ENCODE measurements at places on chromosomes 3 and 15.

- no peak for DNase-seq
Observed at GRCh38 chr15:59180945-59181600, 25.6 kb upstream of the LDHAL6B start.

DNA sequence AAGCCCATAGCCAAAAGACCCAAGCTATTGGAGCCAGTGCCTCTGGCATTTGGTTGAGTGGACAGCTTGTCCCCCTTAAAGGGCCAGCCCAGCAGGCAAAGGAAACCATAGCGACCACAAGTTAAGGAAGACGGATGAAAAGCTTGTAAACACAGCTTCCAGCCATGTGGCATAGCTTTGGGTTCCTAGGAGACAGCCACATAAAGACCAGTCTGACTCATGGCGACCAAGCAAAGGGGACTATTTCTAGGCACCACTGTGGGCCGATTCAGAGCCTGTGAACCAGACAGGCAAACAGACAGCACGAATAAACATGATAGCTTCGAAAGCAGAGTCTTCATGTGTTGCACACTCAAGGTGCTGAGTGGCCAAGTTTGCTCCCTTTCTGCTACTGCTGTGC lies 30.5 kb upstream of the SRGAP3 start:
- no peak for DNase-seq

GRCh38 chr3:101243285-101244211 lies 76.8 kb downstream of the IMPG2 start:
- DNase-seq = peak; percentile 9

GRCh38 chr15:89611317-89611716 lies 36.0 kb downstream of the TICRR start:
- DNase-seq = no peak

GRCh38 chr3:193928354-193929209 lies 207.4 kb upstream of the HES1 start:
- DNase-seq = no peak

DNA sequence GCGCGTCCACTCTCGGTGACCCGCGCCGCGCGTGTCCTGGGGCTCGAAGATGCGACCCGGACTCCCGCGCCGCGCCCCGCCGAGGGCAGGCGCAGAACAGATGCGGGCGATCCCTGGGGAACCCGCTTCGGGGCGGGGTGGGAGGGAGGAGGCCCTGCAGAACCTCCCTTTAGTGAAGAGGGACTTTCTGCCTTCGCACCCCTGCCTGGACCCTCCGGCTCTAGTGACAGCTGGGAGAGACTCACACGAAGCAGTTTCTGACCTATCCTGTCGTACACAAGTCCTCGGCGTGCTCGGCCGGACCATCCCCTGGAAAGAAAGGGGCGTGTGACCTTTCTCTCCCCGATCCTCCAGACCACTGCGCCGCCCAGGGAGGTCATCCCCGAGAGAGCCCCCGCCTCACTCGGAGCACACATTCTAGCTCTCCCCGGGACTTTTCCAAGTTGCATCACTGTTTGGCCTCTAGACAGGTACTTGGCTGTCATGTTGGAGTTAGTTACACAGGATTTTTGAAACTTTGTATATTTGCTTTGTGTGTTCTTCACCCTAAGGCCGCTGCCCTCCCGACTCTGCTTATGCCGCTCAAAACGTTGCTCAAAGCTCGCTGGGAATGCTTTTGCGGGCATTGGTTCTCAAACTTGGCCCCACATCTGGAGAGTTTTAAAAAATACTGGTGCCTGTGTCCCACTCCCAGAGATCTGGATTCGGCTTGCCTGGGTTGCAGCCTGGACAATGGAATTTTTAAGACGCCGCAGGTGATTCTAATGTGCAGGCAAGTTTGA lies 582 bp downstream of the CGNL1 start:
- DNase-seq = no peak

DNA sequence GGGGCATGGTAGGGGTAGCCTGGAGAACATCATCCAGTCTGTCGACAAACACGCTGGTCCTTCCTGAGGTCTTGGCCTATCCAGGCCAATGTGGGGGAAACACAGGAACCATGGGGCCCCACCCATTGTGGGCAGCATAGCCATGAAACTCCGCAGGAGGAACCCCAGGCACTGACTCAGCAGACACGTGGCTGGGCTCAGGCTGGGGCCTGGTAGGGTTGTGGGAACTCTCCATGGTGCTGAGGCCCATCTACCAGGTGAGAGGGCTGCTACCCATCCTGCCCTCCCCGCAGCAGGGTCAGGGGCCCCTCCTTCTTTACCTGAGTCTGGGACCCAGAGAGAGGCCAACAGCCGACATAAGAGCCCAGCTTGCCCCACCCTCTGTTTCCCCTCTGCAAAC lies 22.6 kb upstream of the CACNA2D2 start:
- DNase-seq = peak; percentile 49

- no peak for DNase-seq
Observed at GRCh38 chr15:58486062-58486461, 54.3 kb downstream of the LIPC start.

DNA sequence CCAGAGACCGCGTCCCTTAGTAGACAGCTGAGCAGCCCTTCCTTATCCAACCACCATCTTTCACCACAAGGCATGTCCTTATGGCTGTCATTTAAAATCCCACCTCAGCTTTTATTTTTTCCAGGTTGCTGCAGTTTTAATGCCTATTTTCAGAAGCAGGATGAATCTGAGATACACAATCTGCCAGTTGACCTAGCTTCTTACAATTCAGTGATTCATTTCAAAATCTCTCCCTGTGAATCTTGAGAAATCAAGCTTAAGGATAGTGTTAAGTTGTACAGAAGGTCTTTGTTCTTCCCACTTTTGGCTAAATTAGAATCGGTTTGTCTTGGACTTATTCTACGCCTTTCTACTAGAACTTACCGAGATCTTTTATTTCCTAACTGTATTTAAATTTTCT lies 522.3 kb upstream of the CFAP20DC start:
- no peak for DNase-seq

- no peak for DNase-seq
Observed at GRCh38 chr15:47897525-47897924, 180.2 kb downstream of the SEMA6D start.

DNA sequence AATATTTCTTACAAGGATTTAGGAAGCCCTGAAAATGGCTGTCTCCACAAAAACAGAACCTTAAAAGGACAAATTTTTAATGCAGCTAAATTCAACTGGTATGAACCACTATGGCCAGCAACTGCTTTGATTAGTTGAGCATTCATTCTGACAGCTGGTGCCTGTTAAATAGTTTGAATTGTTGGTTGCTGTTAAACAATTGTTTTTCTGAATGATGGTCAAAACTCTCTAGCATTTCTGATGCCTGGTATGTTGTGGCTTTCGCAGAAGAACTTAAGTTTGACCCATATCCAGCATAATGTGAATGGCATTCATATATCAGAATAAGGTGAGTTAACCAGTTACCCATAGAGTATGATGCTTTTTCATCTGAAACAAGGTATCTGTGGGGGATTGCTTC lies 138.4 kb downstream of the MEIS2 start:
- no peak for DNase-seq

DNA sequence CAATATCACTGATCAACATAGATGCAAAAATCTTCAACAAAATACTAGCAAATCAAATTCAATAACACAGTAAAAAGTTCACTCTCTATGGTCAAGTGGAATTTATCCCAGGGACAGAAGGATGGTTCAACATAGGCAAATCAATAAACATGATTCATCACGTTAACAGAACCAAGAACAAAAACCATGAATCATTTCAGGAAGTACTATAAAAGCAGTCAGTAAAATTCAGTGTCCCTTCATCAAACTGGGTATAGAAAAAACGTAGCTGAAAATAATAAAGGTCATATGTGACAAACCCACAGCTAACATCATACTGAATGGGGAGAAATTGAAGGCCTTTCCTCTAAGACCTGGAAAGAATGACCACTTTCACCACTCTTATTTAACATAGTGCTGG lies 172.1 kb downstream of the POLR2M start:
- no peak for DNase-seq

Data from stimulated activated CD8-positive, alpha-beta memory T cell treated with anti-CD3 and anti-CD28 coated beads, Interleukin-7, amount 100 ng/mL, for 48 hours (primary cell).